ENCODE measurements at places on chromosomes 1 and 21.

DNA sequence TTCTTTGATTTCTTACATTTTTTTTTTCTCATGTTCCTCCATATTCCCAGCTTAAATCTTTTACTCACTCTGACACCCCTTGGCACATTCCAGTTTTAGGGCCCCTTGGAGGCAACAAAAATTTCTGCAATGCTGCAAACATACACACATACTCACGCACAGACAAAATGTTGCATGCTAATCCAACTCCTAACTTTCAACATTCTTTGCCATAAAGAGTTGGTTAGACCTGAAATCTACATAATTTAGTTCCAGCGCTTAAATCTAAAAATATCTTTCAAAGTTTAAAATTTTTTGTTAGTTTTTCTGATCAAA, 103.9 kb downstream of the PTPN14 start:
- no peak for DNase-seq

DNA sequence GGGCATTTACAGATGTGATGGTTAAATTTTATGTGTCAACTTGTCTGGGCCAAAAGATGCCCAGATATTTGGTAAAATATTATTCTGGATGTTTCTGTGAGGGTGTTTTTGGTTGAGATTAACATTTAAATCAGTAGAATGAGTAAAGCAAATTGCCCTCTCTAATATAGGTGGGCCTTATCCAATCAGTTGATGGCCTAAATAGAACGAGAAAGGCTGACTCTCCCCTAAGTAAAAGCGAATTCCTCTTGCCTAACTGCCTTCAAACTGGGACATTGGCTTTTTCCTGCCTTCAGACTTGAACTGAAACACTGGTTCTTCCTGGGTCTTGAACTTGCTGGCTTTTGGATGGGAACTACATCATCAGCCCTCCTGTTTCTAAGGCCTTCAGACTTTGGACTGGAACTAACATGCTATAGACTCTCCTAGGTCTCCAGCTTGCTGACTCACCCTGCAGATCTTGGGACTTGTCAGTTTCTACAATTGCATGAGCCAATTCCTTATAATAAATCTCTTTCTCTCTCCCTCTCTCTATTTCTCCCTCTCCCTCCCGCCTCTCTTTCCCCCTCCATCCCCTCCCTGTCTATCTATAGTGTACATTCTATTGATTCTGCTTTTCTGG, 10.2 kb upstream of the NAV1 start:
- no peak for DNase-seq

DNA sequence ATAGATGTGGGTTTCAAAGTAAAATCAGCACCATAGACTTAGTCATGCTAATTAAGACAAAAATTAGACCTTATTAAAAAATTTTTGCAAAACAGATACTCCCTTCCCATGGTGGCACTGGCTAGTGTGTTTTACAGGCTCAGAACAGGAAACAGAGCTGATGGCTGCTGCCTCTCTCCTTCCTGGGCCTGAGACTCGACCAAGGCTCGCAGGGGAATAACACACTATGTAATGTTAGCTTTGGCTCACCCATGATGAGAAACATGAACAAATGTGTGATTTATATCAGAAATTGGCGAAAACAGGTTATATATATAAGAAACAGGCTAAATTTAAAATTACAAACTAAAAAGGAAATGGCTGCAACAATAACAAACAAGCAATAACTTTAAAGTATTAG, 50.7 kb downstream of the ERG start:
- DNase-seq = no peak

- DNase-seq = no peak
Observed at GRCh38 chr1:226480461-226480860, 68.1 kb upstream of the STUM start.
